Activated T-cell treated with anti-CD3 and anti-CD28 coated beads for 24 hours (primary cell): ENCODE measurements at places on chromosomes 5 and 9.
A peak's percentile ranks its signal among the peaks of the same experiment; 100 is the strongest.

- no peak for DNase-seq
Measured at GRCh38 chr5:159509002-159509660, 178.8 kb upstream of the IL12B start.

DNA sequence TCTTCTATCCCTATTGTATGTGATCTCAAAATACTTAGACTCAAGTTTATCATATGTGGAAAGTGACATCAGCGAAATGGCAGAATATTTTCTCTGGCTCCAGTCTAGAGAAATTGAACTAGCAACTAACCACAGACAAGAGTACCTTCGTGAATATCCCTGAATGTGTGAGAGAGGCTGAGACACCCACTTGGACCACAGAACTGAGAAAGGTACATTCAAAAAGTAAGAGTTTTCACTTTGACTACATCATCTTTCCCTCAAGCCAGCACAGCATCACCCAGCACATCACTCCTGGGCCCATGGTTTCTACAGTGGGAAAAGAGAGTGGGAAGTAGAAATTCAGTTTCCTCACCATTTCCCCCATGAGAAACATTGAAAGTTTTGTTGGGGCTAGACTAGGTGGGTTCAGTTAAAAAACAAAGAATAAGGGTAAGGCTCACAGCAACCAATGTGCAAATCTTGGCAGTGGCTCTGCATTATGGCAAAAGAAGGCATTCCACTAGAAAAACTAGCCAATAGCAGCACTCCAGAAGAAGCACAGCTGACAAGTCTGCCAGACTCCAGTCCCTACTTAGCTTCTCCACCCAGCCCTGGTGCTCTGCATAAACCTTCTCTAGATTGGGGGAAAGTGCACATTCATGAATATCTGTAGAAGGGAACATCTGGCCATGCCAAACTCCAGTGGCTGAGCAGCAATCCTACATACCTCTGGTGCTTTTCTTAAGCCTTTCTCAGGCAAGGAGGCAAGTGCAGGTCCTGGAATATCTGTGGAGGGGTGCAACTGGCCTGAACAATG is 225.6 kb upstream of the VLDLR start:
- no peak for DNase-seq

DNA sequence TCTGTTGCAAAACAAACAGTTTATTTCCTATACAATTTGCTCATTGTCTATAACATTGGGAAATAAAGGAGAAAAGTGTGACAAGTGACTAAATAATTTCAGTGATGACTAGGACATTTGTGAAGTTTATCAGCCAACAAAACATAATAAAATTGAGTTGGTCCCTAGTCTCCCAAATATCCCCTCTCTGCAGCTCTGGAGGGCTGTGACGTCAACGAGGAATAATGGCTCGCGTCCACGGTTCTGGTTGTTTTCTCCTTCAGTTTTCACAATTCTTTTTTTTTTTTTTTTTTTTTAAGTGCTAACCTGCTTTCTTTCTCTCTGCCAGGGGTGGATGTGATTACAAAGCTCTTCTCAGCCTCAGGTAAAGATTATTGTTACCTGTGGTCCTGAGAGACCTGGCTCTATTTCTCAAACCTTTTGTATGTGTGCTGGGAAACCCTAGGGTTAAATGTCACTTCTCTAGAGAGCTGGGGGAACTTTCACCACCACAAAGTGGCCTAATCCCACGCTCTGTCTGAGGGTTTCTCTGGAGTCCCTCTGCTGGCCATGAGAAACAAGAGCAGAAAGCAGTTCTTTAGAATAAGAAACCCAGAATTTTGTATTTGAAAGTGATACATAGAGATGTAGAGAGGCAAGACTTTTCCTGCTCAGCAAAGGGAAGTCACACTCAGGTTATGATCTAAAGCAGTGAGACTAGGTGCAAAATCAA is 36.2 kb upstream of the ANKRD55 start:
- DNase-seq: no peak

- DNase-seq: no peak
Measured at GRCh38 chr9:97437051-97437600, 25.2 kb downstream of the TDRD7 start.

DNA sequence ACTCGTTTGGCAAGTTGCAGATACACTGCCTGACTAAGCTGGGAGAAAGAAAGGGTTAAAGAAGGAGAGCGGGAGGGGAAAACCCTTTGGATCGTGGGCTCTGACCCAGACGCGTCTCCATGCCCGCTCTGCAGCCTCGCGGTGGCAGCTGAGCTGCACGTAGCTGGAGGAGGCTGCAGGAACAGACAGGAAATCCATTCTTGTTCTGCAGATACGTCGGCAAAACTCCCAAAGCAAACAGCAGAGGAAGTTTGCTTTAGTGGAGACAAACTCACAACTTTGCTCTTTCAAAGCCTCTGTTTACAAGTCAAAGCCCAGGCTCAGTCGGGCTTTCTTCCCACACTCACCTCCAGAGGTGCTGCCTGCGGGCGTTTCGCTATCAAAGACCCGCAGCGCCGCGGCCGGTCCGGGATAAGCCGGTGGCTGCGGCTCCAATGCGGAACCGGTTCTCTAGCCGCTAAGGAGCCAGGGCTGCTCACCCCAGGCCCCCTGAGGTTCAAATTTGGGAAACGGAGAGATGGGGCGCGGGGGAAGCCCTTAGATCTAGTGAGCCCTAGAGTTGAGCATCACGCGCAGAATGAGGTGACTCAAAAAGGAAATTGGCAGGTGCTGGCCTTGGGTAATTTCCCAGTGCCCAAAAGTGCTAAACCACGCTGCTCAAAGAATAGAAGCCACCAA is 60.7 kb downstream of the MAT2B start:
- peak; percentile 1 for DNase-seq

- DNase-seq: no peak
Measured at GRCh38 chr5:167247816-167248215, 1043.6 kb upstream of the WWC1 start.
